ENCODE measurements at places on chromosomes 6 and 20.

DNA sequence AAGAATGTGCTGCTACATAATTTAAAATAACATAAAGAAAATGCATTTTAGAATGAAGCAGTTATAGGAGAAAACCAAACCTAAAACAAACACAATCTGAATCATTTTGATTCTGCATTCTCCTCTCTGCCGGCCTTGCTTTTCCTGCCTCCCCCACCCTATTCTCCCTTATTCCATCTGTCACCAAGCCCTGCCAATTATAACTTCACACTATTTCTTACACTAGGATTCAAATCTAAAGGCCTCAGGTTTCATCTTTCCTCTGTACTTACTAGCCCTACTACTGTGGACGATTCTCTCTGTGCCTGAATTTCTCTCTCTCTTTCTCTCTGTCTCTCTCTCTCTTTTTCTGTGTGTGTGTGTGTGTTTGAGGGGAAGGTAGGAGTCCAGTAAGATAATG is 18.7 kb upstream of the PRIM2 start:
- DNase-seq = no peak

DNA sequence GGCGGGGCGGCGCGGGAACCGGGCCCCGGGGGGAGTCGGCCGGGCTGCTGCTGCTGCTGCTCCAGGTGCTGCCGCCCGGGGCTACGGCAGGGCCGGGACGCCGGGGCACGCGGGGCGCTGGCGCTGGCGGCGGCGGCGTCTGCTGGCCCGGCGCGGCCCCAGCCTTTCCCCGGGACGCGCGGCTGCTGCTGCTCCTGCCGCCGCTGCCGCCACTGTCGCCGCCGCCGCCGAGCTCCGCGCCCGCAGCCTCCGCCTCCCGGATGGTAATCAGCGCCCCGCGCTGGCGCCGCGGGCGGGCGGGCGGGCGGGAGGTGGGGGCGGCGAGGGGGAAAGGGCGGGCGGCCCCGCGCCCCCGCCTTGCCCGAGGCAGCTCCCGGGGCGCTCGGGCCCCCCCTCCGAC is 306 bp downstream of the EBF4 start:
- DNase-seq = no peak

DNA sequence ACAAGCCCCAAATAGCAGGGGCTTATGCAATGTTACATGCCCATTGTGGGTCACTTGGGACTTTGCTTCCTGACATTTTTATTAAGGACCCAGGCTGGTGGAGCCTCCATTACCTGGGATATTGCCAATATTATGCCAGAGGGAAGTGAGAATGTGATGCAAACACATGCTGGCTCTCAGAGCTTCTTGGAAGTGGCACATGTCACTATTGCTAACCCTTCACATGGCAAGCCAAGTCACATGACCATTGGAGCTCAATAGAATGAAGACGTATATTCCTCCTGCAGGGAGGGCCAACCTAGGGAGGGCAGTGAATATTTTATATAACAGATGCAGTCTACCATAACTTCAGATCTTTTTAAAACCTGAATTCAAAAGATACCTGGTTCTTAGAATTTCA is 140.7 kb upstream of the ZFP64 start:
- DNase-seq = no peak

DNA sequence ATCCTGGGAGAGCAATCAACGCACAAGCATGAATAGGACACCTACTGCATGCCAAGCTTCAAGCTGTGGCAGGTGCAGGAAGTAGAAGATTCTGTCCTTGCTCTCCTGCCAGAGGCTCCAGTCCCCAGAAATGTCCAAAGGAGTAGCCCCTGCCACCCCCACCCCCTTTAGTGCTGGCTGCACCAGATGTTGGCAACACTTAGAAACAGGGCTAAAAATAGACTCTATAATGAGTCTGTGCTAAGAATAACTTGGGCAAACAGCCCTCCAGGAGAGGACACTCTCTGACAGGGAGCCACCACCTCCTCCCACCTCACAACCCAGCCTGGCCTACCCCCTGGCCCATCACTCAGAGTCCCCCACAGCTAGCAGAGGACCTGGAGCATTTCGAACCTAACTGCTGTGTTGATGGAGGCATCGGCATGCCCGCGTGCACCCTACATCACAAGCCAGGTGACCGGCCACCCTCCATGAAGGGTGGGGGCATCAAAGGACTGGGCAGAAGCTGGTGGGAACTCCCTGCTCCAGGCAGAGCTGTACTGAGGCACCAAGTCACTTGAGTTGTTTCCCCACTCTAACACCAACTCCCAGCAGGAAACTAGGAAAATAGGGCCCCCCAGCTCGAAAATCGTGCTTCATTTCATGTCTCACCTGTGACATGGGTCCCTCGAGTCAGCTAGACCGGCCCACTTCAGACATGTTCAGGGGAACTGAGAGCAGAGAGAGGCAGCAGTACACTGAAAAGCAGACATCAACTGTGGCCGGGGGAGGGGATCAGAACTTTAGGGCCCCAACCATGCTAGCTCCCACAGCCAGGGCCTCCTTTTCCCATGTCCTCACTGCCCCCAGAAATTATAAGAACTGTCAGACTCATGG is 18.7 kb downstream of the TFEB start:
- DNase-seq = no peak

DNA sequence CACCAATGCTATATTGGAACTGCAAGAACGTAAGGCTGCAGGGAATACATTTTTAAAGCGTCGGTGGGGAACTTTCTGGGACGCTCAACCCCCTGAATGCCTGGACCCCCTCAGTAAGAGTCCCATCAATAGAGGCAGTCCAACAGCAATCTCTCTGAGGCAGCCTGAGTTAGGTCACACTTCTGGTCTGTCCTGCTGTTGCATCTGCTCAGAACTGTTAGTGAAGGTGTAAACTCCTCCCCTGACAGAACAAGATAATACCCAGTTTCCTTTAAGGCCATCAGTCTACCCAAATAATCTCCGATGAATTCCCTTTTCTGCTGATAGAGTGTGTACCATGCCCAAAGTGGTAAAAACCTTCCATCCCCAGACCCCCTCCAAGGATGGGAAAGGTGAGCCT is 1.1 kb upstream of the RNGTT start:
- DNase-seq = no peak

- DNase-seq = no peak
Observed at GRCh38 chr6:103874575-103874974, 985.1 kb downstream of the HACE1 start.

GRCh38 chr6:163180874-163181541 is 233.5 kb upstream of the QKI start:
- peak; percentile 38 for DNase-seq

DNA sequence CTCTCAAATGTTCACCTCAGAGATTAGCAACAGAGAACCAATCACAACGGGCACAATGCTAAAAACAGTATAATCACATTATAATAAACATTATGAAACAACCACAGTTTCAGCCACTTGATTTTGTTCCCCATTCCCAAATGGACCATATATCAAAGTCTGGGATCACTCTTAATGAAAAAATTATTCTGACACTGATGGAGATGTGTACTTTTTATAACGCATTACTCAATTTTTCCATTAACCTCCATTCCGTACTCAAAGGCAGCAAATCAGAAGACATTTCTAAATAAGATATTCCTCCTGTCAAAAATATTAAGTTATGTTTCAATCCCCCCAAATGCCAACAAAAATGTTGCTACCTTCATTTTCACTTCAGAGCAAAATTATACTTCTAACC is 2.8 kb downstream of the CPNE1 start:
- DNase-seq = no peak

DNA sequence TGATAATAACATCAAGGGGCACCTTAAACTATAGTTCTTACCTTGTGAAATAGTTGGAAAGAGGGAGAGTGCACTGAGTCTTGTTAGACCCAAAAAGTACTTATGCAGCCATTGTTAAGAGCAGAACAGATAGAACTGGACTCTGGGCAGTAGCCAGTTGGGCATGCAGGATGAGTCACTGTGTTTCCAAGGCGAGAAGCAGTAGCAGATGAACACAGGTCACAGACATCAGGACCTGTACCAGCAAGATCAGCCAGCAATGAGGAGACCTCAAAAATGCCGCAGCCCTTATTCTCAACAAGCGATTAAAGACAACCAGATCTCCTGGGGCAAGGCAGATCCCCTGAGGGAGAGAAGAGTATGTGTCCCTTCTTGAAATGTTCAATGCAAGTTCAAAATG is 79.0 kb downstream of the SAMD3 start:
- DNase-seq = no peak

Data from LoVo (cell line).